ENCODE measurements at places on chromosomes 2 and 18. TPM values are rescaled to one million over a fixed set of nuclear protein-coding genes. Genes with fewer than 3 reads are reported as not detected.

The ALPI gene
- not detected for total RNA-seq

The CRYBA2 gene
- not detected for total RNA-seq

The VSNL1 gene
- total RNA-seq = 0.28 TPM

The GBX2 gene
- total RNA-seq = not detected

- no peak for DNase-seq
Measured at GRCh38 chr2:38149531-38149930, 73.6 kb upstream of the CYP1B1 start.

- no peak for DNase-seq
Measured at GRCh38 chr18:37138456-37138855, 309.5 kb downstream of the KIAA1328 start.

- DNase-seq = no peak
Measured at GRCh38 chr2:178807227-178808008, at the start of gene TTN. TSS of gene TTN (minus strand) at chr2:178807423. CDS start at chr2:178804642, 2,781 bp downstream.

DNA sequence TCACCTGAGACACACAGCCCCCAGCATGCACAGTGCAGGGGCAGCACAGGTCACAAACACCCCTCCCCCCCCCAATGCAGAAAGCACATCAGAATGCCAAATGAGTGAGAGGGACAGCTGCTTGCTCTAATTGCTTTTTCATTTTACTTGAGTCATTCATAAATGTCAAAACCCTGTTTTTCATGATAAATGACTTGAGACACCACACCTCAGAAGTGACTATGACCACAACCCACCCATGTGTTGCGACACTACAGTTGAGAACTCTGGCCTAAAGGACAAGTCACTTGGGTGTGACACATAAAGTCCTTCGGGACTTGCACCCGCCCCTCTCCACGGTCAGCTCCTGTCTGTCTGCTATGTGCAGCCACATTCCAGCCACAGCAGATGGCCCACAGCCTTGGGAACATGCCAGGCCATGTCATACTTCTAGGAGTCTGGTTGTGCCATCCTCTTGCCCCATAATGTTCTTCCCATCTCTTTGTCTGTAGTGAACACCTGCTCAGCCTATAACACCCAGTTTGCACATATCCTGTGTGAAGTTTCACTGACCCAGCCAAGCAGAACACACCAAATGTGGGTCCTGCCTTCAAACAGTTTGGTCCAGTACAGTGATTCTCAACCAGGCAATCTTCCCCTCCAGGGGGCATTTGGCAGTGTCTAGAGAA lies 30.2 kb upstream of the RIOK3 start:
- DNase-seq = peak; percentile 16

DNA sequence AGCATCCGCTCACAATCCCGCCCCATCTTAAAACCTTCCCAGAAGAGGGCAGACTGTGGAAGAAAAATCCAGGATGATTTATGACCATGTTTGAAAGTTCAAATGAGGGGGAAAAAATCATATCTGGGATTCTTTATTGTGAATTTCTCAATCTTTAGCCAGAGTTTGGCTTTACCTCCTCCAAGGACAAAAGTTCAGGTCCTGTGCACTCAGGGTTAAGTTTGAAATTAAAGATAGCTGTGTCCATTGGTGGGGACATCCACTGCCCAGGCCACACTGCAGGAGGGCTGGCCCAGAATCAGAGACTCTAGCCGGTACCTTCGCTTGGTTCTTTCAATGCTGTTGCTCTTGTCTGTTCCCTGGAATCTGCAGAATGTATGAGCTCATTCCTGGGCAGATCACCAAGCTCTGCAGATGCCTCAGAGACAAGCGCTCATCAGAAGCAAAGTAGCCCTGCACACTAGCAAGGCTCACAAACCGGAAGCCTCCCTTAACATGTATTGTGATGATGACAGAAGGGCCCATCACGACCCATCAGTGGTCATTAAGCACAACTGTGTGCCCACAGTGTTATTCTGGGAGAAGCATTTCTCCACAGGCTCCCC lies 375.3 kb upstream of the KLHL29 start:
- peak; percentile 30 for DNase-seq

- no peak for DNase-seq
Measured at GRCh38 chr2:188582211-188582610, 290.5 kb downstream of the GULP1 start.

DNA sequence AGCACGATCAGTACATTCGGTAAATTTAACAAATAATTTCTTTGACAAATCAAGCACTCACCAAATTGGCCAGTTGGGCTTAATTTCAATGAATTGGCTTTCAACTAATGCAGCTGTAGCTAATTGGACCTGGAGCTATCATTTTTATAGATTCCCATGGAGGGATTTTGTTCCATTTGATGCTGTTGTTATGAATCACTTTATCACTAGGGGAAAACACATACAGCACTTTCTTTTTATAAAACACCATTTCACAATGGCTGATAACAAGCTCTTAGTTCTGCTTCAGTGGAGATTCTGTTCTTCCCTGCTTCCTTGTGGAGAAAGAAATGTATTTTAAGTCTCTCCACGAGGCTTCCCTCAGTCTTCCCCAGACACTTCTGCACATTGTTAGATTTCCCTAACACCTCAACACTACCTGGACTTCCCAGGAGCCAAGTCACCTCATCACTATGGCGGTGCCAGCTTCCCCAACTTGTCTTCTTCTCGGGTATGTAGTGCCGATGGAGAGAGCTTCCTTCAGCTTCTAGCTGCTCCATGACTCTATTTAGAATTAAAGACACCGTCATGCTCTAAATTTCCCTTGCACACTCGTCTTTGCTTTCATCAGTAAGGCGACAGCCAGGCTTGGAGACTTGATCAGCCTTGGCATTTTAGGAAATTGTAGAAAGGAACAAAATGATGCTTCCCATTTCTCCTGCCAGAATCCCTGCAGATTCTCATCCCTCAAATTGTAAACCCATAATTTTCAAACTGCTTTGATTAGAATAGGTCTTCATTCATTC lies 72.0 kb downstream of the INPP5D start:
- DNase-seq = no peak

GRCh38 chr2:133561045-133561852 lies 7.0 kb downstream of the NCKAP5 start:
- DNase-seq = peak; percentile 90

GRCh38 chr2:127531221-127531648 lies 4.2 kb upstream of the MYO7B start:
- DNase-seq = peak; percentile 34

- DNase-seq = no peak
Measured at GRCh38 chr2:218850796-218851195, 8.8 kb upstream of the WNT6 start.

- no peak for DNase-seq
Measured at GRCh38 chr2:45626387-45627221, 15.5 kb upstream of the SRBD1 start.

- DNase-seq = no peak
Measured at GRCh38 chr18:61876899-61877298, 15.9 kb downstream of the RNF152 start.
